ENCODE measurements at places on chromosomes 1 and 21.

DNA sequence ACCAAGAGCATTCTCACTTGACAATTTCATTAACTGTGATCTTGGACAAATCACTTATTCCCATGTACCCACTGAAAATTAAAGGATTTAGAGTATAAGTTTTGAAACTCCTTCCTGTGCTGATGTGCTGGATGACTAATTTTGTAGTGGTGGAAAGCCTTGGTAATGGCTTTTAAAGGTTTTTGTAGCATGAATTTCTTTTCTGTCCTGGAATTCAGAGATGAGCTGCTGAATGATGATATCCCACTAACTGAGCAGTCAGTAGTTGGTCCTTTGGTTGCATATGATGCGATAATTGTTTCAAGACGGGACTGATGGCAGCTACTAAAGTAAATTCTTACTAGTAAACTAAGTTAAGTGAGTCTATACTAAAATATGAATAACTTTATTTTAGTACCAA lies 5.2 kb downstream of the RPL5 start:
- no peak for DNase-seq

GRCh38 chr1:23437355-23437664 lies 12.8 kb upstream of the TCEA3 start:
- DNase-seq: no peak

- no peak for DNase-seq
Observed at GRCh38 chr1:181208967-181209366, 120.5 kb downstream of the IER5 start.

DNA sequence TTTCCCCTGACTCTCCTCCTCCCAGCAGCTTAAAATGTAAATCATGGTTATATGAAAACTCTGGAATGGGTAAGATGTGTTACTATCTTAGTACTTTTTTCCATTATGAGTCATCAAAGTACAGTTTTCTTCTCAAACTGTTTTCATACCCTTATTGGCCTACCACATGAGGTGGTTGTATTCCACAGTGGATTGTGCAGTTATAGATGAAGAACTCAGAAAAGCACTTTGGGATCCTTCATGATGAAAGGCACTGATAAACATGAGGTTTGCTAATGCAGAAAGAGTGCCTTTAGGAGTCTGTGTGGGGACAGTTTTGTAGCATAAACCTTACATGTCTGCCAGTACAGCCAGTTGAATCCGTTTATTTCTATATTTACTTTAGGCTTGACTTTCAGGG lies 32.0 kb upstream of the MYOCOS start:
- no peak for DNase-seq

DNA sequence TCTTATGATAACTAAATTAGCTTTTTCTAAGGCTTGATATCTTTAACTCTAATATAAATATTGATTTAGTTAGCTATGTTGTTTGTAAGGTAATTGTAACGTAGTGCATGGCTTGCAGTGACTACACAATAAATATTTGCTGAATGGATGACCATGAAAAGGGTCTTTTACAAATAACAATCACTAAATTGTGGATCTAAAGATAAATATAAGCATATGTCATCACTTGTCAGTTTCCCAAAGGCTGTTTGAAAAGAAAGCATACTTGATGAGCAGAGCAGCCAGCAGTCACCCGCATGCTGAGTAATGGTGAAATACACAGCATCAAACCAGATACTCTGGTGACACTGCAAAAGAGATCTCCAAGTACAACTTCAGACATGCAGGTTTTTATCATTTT lies 92.5 kb upstream of the FMN2 start:
- no peak for DNase-seq

GRCh38 chr1:118821801-118822200 lies 166.3 kb downstream of the TBX15 start:
- no peak for DNase-seq

DNA sequence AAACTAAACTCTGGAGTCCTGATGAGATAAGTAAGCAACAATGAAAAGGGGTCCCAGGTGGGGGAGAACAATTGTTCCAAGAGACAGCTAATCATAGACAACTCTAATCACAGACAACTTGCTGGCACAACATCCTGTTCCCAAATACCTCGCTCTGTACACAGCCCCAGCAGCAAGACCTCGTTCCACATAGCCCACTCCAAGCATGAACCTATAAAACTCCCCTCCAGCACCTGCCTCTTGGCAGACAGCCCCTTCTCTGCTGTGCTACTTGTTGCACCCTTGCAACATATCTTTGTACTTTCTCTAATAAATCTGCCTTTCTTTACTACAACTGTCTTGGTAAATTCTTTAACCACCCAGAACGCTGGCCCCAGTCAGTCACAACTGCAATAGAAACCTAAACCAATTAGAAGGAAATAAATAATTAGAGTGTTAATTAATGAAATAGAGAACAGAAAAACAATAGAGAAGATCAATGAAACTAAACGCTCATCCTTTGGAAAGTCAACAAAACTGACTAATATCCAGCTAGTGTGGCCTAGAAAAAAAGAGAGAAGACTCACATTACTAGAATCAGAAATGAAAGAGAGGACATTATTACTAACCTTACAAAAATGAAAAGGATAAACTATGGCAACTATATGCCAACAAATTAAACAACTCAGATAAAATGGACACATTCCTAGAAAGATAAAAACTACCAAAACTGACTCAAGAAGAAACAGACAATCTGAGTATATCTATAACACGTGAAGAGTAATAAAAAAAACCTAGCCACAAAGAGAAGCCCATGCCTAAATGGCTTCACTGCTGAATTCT lies 36.1 kb downstream of the LRRC40 start:
- no peak for DNase-seq

DNA sequence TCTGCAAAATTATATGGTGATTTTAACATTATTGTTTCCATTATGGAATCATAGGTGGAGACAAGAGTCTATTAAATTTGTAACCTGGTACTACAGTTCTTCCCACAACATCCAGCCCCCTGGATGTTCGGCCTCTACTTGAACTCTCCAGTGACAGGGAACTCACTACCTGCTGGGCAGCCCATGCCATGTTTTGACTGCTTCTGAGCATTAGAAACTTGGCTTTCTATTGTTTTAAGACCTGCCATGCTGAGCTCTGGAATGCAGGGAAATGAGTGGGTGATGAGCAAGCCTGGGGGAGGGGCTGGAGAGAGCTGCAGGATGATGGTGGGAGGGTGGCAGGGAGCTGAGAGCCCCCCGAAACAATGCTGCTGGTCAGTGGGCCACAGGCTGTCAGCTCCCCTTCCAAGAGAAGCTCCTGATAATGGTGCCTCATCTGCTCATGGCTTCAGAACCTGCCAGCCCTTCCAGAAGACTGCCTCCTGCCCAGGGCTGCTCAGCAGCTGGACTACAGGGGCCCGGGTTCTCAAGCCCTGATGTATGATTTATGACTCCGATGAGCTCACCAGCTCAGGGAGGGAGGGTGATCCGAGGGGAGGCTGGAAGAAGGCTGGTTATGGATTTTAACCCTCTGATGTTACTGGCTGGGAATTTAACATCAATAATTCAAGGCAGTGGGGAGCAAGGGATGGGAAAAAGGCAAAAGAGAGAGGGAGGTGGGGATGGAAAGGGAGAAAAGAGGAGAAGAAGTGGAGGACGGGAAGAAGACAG lies 205.0 kb downstream of the HIVEP3 start:
- DNase-seq: no peak

DNA sequence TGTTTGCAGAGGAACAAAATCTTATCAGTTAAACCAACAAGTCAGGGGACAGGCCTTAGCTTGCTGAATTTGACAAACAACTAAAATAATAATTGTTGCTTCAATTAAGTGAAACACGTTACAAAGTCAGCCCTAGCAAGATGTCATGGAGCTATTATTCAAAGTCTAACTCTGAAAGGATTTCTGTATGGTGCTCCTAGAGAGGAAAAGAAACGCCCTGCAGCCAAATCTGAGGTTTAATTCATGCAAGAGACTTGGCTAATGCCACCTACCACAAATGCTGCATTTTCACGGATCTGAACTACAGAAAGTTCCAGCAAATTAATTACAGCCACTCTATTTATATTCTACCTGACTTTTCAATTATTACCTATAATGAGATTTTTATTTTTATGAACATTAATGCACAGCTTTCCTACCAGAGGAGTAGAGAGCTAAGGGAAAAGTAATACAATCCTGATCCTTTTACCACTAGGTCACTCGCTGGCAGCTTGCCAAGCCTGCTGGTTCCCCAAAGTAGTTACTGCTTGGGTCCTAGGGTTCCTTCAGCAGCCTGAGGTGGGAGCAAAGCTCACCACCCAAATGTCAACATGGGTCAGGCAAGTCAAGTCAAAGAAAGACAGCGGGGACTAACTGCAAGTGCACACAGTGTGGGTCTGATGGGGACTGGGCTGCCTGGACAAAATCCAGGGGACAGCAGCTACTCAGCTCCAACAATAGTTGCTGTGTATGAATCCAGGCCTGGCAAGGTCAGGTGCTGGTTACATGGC lies 8.5 kb downstream of the COLGALT2 start:
- peak; percentile 6 for DNase-seq

- no peak for DNase-seq
Observed at GRCh38 chr21:33117101-33117888, 47.4 kb downstream of the OLIG1 start.

- DNase-seq: no peak
Observed at GRCh38 chr1:116165572-116165971, 54.4 kb downstream of the MAB21L3 start.

GRCh38 chr21:15826147-15826780 lies 96.5 kb downstream of the USP25 start:
- peak; percentile 4 for DNase-seq

- DNase-seq: peak; percentile 9
Observed at GRCh38 chr1:215895276-215895675, 328.2 kb downstream of the KCTD3 start.

- no peak for DNase-seq
Observed at GRCh38 chr1:37537378-37537777, 16.7 kb downstream of the SNIP1 start.

DNA sequence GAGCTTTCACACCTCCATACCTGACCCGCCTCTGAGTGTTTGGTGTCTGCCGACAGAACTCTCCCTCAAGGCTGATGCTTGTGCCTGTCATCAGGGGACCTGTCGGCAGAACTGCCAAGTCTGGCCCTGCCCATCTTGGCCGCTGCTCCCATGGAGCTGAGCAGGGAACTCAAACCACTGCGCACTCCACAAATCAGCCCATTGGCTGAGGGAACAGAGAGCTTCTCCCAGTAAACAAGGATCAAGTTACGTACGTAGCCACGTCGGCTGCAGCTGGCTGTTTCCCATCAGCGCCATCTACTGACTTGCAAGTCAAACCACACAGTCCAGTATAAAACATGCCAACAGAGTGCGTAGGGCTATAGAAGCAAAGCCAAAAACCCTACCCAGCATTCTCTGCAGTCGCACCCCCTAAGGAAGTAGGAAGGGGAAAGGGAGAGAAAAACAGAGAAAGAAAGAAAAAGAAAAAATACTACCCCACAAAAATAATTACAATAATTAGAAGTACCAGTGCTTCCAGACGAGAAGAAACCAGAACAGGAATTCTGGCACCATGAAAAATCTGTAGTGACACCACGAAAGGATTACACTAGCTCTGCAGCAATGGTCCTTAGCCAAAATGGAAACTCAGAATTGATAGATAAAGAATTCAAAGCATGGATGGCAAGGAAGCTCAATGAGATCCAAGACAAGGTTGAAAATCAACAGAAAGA lies 13.1 kb downstream of the KRTAP13-1 start:
- peak; percentile 22 for DNase-seq

DNA sequence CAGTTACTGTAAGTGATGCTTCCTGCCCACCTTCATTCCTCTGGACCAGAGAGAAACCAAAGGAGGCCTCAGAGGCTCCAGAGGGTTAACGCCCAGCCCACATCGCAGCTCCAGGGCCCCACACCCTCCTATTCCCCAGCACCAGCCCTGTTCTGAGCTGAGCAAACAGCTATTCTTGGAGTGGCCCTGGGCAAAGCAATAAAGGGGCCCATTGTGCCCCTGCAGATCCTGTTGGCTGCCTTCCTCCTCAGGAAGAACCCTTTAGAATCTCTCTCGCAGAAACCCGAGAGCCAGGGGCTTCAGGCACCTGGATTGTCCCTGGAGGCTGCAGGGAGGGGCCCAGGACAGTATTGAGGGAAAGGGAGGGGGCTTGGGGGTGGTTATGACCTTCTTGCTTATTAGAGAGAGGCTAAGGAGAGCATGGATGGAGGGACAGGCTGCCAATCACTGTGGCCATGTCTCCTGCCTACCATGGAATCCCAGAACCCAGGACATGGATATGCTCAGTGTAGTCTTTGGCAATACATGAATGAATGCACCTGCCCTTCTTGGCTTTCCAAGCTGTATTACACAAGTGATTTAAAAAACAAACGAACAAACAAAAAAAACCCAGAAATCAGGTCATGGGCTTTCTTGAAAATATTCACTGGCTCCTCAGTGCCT lies 9.2 kb downstream of the PADI2 start:
- DNase-seq: no peak

DNA sequence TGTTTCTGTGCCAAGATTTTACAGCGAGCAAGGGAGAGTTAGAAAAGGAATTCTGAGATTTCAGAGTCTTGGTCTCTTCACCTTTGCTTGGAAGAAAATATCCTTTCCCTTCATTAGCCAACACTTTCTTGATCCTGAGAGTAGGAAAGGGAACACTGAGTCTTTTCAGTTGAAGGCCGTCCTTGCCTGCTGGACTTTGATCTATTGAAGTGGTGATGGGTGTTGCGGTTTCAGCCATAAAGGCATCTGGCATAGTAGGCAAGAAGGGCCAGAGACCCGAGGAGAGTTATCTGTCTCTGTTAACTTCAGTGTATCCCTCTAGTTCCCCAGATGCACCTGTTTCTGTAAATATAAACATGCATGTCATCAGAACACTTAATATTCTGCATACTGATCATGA lies 9.7 kb downstream of the SELE start:
- DNase-seq: no peak

DNA sequence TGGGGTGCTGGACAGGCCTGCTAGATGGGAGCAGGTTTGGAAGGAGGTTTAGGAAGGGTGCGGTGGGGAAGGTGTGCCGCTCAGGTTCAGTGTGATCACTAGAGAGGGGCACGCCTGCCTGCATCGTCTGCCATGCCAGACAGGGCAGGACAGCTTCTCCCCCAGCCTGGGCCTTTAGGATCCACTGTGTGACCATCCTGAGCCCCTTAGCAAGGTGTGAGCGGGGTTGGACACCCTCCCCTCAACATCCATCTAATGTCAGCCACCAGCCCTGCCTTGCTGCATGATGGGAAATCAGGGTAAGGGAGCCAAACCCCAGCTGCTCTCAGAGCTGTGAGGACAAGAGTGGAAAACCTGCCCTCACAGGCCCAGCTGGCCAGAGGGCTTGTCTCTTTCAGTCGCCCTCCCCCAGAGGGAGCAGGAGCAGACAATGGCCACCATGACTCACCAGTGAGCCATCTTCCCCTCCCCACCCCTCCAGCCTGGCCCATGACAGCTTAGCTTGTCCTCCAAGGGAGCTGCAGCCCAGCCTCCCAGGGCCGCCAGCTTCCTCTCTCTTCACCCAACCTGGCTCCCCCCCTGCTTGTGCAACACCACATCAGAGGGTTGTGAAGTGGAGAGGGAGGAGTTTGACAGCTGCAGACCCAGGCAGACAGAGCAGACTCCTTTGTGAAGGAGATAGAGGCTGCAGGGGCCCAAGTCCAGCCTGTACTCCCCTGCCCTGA lies 37.0 kb downstream of the NUAK2 start:
- DNase-seq: peak; percentile 88

DNA sequence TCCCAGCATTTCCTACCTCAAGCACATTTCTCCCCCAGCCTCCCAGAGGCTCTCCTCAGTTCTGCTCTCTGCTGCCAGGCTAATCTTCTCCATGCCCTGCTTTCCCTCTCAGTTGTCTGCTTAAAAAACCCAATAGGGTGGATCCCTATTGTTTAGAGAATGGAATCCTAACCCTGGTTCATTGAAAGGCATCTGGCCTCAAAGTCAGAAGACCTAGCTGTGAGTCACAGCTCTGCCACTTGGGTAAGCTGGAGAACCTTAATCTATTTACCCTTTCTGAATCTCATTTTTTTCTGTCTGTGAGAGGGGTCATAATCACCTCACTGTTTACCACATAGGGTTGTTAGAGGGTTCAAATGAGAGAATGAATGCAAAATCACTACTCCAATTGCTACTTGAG lies 12.5 kb upstream of the MYOC start:
- no peak for DNase-seq

All from hematopoietic multipotent progenitor cell (in vitro differentiated cells).